ENCODE measurements at places on chromosomes 2 and 18. TPM values are rescaled to one million over a fixed set of nuclear protein-coding genes. Genes with fewer than 3 reads are reported as not detected.

Gene SERPINB2
- total RNA-seq, result 0.16 TPM

Gene RTP5
- not detected for total RNA-seq

Gene UGT1A6
- total RNA-seq, result not detected

Gene PROC
- total RNA-seq, result not detected

Gene SP5
- not detected for total RNA-seq

Gene SLC23A3
- total RNA-seq, result 0.81 TPM

Data from bladder microvascular endothelial cell (primary cell).